ENCODE measurements at places on chromosomes 3 and 15.
A peak's percentile ranks its signal among the peaks of the same experiment; 100 is the strongest.

DNA sequence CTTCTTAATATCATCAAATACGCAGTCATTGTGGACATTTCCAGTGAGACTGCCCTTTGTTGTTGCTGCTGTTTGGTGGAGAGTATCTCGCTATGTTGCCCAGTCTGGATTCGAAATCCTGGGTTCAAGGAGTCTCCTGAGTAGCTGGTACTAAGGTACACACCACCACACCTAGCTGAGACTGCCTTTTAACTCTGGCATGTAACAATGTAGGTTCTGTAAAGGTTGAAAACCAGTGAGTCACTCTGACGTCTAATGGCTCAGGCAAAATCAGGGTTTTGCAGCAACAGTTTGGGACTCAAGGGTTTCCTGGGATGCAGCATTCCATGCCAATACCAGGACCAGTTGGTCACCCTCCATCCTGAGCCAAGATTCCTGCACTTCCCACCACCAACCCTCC is 52.2 kb downstream of the AQP9 start:
- no peak for DNase-seq

GRCh38 chr15:100922192-100923040 is 3.3 kb downstream of the LRRK1 start:
- DNase-seq, result no peak

DNA sequence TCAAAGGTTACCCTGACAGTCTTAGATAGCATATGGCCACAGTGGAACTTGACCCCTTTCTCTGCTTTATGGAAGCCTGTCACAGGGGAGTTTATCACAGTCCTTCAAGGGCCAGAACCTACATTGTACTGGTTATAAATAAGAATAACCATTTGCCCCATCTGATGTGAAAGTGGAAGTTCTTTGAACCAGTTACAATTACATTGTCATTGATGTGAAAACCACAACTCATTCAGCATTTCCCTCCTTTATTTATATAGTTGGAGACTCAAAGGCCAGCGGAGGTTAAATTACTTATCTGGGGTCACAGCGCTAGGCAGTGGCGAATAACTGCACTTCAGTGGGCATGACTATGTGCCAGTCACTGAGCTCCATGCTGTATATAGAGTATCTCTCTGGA is 60.5 kb upstream of the TBC1D5 start:
- DNase-seq, result no peak

- no peak for DNase-seq
Measured at GRCh38 chr3:70096376-70097066, 97.0 kb downstream of the SAMMSON start.

DNA sequence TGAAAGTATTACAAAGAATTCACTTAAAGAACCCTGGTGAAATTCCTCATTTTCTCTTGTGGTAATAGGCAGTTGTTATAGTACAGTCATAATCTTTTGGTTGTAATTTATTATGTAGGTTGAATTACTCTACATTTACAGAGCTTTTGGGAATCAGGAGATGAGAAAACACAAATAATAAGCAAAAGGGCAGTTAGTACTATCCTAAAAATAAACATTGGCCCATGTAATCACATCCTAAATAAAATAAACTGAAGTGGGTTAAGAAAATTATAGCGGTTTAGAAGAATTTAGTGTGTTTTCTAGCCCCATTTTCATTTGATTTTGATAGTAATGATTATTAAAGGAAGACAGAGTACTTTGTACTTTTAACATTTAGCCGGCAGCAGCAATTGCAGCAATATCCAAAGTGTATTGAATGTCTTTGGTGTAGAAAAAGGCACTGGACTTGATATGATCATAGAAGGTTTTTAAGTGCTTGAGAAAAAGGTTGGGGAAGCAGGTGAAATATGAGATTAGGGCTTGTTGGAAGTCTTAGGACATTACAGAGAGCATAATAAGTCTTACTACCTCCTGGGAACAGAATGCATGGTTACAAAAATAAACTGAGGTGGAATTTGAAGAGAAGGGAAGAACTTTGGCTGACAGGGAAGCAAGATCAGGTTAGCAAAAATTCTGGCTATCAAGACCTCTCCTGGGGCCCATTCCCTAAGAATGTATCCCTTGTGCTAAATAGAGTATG is 79.9 kb downstream of the MBNL1 start:
- DNase-seq, result no peak

DNA sequence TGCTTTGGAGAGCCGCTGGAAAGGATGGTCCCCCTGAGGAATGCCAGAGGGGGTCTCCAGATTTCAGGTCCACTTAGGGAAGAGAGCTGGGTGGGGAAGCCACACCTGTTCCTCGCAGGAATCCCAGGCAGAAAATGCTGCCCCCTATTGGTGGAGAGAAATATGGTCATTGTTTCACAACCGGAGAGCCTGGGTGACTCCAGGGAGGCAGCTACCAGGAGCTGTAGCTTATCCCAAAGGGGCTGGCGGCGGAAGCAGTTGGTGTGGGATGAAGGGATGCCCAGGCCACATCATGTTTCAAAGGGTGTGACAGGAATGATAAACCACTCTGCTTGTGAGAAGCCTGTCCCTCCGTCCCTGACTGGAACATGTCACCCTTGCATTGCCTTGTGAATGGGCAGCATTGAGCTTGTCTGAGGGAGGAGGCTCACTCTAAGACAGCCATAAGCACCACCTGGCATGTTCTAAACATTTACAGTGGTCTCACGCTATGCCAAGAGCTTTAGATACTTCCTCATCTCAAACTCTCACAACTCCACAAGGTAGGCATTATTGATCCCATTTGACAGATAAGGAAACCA is 34.5 kb downstream of the POMGNT2 start:
- DNase-seq, result peak; percentile 26

DNA sequence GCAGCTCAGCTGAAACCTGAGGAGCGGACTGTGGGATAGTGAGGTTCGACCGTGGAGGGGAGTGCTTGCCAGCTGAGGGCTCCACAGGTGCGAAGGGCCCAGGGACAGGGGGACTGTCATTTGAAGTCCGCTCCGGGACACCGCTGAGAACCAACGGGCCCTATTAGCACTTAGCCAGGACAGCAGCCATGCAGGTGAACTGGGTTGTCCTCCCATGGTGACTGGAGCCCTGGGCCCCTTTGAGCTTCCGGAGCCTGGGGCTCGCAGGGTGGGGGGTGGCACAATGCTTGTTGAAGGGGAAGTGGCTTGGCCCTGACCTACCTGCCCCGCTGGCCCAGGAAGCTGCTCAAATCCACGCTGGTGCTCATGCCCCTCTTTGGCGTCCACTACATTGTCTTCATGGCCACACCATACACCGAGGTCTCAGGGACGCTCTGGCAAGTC is 24.7 kb downstream of the PTH1R start:
- DNase-seq, result no peak

- peak; percentile 71 for DNase-seq
Measured at GRCh38 chr15:25693321-25694238, 169.5 kb downstream of the ATP10A start.

- no peak for DNase-seq
Measured at GRCh38 chr15:51335087-51335486, 3.3 kb downstream of the CYP19A1 start.

GRCh38 chr3:195385526-195385925 is 57.3 kb downstream of the ACAP2 start:
- no peak for DNase-seq

GRCh38 chr15:32856753-32857152 is 138.9 kb downstream of the GREM1 start:
- DNase-seq, result no peak

- DNase-seq, result no peak
Measured at GRCh38 chr15:75073197-75073596, 49.8 kb downstream of the PPCDC start.

DNA sequence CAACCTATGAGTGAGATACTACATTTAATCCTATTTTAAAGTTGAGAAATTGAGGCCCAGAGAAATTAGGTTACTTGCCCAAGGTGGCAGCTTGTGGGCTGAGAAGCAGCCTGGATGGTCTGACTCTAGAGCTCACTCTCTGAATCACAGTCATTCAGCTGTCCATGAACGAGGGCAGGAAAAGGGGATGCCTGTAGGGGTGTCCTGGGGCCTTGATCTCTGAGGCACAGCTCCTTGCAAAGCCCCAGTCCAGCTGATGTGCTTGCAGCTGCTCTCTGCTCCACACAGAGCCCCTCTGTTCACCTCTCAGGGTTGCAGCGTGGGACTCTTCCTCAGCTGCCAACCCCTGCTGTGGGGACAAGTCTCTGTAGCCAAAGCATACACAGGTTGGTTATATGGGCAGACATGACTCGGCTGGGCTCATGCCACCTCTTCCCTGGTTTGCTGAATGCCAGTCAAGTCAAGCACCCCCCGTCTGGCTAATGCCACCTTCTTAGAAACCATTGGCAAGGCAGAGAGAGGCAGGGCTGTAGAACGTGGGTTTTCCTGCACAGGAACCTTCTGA is 56.8 kb downstream of the GASK1A start:
- DNase-seq, result no peak

DNA sequence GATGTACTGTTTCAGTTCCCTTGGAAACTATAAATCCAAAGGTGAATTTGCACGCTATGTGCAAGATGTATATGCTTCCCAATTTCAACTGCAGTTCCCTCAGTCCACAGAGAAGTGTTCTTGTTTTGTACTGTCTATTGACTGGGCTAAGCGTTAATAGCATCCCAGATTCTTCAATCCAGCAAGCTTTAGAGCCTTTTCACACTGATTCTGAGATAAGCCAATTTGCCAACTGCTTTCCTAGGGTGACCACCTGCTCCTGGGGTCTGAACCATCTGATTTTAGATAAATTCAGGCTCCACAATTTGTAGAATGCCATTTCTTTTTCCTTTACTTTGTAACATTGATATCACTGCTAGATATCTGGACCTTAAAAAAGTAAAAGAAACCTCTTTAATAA is 340.1 kb downstream of the PTPRG start:
- no peak for DNase-seq

GRCh38 chr15:83290236-83290635 is 5.8 kb upstream of the BNC1 start:
- no peak for DNase-seq

GRCh38 chr15:80202641-80203360 is 49.2 kb downstream of the CTXND1 start:
- no peak for DNase-seq

GRCh38 chr15:78316283-78317083 is 17.1 kb upstream of the SKIC8 start:
- DNase-seq, result peak; percentile 44

GRCh38 chr15:40128766-40129660 is 20.3 kb upstream of the BMF start:
- no peak for DNase-seq

DNA sequence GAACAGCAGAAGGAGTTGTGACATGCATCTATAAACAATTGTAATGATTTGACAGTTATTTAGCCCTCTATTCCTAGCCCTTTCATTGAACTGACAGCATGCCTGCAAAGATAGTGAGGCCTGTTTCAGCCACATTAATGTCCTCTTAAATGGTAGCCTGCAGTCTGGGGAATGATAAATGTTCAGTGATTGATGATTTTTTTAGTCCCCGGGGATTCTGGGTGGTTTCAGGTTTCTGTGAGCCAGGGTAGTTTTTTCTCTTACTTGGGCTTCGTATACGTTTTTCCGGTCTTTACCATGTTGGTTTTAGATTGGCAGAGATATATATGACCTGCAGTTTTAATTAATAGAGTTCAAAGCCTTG is 172.0 kb downstream of the TCF12 start:
- DNase-seq, result peak; percentile 37

GRCh38 chr3:45754461-45754860 is 41.9 kb downstream of the SLC6A20 start:
- no peak for DNase-seq

DNA sequence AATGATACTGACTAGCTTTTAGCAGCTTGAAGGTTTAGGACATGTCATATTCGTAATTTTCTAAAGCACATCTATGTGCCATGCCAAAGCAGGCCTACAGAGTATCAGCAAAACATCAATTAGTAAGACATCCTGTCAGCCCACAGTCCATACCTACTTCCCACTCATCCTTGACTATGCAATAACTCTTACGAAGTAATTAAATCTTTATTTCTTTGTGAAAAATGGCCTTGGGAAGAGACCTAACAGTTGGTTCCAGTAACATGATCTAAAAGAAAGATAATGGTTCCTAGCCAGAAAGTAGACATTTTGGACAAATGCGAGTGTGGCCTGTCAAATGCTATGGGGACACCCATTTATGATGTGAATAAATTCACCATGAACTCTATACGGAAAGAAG is 172.6 kb upstream of the TNIK start:
- no peak for DNase-seq

GRCh38 chr3:7737263-7737662 is 764.4 kb upstream of the LMCD1 start:
- no peak for DNase-seq

GRCh38 chr15:44489464-44489863 is 47.5 kb upstream of the EIF3J start:
- DNase-seq, result no peak

DNA sequence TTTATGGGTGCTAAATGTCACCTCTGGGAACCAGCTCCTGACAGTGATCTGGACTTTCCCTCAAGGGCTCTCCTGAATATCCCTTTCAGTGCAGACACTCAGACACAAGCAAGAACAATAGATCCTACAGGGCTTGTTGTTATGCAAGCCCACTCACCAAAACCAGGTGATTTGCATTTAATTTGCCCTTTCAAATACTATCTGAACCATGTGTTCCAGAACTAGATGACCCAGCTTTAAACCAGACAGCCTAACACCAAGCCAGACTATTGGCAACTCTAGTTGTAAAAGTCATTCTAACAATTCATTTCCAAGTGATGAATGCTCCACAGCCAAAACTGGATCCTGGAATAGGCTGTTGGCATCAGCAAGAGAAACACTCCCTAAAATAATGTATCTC is 5.6 kb upstream of the ATP8B4 start:
- DNase-seq, result no peak

GRCh38 chr3:102235679-102236078 is 199.1 kb upstream of the ZPLD1 start:
- DNase-seq, result peak; percentile 56

GRCh38 chr15:36177590-36178302 is 401.7 kb upstream of the CDIN1 start:
- DNase-seq, result no peak

GRCh38 chr3:52502001-52502400 is 6.9 kb downstream of the STAB1 start:
- no peak for DNase-seq
